ENCODE measurements at places on chromosomes 5 and 9. TPM values are rescaled to one million over a fixed set of nuclear protein-coding genes. Genes with fewer than 3 reads are reported as not detected.

GRCh38 chr5:179991106-179991505 lies 80.5 kb downstream of the RNF130 start:
- DNase-seq = no peak

DNA sequence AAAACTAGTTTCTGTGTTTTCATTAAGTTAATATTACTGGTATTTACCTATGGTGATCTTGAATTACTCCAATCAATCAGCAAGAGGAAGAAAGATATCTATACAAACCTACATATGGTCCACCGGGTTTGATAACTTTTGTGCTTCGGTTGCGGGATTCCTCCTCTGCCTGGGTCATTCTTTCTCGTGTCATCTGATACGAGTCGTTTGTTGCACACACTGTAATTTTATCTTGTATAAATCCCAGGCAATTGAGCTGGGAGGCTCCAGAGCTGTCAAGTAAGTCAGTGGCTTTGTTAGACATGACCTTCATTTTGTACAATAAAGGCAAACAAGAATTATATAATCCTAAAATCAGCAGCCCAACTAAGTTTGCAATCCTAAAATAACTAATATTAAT lies 48.0 kb downstream of the ELL2 start:
- no peak for DNase-seq

DNA sequence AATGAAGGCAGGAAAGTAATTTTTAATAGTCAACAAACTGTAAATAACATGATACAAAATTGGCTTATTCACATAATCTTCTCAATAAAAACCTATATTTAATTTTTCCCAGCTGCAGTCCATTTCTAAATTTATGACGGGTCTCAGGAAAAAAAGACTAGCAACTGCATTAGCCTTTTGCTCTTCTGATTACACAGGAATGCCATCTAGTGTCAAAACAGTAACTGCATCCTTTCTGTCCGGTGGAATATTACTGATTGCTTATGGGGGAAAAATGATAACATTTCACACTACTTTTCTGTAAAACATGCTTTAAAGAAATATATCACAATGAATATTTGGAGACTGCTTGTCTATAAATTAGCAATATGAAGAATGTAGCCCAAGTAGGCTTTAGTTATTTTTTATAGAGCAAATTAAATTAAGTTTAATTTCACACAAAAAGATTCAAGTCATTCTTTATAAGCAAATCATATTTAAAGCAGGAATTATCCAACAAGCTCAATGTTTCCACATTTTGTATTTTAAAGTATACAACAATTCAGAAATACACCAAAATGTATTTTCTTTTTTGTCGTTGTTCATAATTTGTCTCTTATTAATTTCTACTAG lies 534.7 kb downstream of the CDH10 start:
- no peak for DNase-seq

DNA sequence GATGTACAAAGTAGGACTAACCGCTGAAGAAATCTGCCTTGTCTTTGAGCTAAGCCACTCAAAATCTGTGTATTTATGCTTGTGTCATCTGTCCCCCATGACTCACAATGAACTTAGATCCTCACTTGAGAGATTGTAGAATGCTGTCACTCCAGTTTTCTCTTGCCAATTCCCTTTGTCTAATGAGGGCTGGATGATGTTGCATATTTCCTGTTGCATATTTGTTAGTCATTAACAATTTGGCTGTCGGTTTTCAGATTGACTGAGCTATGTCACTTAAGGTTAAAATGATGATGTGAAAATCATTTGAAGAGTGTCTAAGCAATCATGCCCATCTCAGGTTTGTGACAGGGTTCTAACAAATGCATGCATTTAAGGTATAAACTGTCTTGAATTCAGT lies 481.7 kb downstream of the CDH10 start:
- no peak for DNase-seq

GRCh38 chr5:159489779-159490178 lies 159.5 kb upstream of the IL12B start:
- no peak for DNase-seq

DNA sequence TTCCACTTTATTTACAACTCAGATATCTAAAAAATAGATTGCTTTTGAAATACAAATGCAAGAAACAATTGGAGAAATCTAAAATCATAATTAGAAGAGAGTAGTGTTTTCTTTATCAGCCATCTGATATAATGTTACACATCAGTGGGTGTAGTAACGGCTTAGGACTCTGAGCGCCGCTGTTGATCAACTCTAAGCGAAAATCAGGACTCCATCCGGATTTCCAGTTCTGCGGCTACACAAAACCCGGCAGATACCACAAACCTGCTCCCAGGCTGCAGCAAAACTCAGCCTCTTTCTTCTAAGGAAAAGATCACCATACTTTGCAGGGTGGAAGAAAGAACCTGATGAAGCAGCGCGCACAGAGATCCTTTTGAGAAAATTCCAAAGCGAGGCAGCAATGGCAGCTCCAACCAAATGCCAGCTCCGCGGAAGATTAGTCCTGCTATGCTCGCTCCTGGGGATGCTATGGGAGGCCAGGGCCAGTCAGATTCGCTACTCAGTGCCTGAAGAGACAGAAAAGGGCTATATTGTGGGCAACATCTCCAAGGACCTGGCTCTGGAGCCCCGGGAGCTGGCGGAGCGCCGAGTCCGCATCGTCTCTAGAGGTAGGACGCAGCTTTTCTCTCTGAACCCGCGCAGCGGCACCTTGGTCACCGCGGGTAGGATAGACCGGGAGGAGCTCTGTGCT lies at the start of gene PCDHGA9:
TSS of gene PCDHGA9 (plus strand) at position 226 of the 691 bp plus-strand sequence. CDS start at position 401, 175 bp downstream.
- no peak for DNase-seq

DNA sequence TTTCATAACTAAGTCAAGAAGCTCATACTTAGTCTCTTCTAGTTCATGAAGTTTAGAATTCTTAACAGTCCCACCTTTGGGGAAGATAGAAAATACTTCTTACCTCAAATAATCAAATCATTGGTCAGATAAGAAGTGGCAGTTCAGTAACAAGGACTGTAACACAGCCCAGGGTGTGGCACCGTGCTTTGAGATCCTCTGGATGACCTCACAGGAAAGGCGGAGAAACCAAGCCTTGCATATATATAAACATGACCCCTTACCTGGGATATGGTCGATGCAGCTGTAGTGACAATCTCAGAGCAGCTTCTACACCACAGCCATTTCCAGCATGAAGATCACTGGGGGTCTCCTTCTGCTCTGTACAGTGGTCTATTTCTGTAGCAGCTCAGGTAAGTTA lies at the start of gene SPINK7:
TSS of gene SPINK7 (plus strand) at position 271 of the 400 bp plus-strand sequence. CDS start at position 332, 61 bp downstream.
- DNase-seq = no peak

DNA sequence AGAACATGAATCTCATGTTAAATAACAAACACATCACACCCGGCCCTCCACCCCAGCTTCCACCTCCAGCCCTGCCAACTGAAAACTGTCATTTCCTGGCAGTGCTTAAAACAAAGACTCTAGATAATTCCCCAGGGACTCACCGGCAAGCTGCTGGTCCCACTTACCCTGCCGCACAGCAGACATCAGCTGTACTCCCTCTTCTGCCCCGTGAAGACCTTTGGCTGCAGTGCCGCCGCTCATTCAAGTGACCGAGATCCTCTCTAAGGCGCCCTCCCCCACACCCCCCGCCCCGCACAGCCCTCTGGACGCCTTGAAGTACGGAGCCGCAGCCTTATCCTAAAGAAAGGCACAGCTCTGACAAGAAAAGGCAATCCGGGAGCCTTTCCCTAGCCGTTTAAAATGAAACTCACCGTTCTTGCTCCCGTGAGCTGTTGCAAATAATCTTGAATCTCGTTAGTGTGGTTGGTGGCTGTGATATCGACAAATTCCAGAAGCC lies 434 bp downstream of the GLRX start:
- no peak for DNase-seq

- DNase-seq = no peak
Measured at GRCh38 chr5:123520677-123521247, 8.8 kb downstream of the CSNK1G3 start.

DNA sequence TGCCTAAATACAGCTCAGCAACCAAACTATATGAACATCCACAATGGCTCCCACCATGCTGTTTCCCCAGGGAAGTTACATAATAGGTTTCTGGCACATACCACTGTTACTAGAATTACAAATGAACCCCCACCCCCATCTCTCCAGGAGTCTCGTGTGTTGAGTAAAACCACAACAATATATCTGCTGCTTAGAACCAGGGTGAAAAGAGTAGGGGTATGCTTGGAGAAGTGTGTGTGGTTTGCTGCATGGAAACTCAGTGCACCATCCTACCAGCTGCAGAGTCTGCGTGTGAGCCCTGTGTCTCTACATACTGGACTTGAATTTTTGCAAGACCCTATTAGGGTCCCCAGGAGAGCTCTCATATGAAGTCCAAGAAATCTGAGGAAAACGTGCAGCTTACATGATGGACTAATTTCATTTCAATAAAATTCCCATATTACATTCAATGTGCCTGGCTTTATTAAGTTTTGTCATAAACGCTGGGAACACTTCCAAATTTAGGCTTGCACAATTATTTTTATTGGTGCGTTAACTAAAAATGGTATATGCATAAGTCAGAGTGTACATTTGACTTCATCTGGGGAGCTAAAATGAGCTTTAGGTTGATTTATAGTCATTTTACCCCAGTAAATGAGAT lies 104.5 kb upstream of the NFIB start:
- no peak for DNase-seq

- DNase-seq = no peak
Measured at GRCh38 chr5:82975812-82976211, 101.4 kb downstream of the TMEM167A start.

DNA sequence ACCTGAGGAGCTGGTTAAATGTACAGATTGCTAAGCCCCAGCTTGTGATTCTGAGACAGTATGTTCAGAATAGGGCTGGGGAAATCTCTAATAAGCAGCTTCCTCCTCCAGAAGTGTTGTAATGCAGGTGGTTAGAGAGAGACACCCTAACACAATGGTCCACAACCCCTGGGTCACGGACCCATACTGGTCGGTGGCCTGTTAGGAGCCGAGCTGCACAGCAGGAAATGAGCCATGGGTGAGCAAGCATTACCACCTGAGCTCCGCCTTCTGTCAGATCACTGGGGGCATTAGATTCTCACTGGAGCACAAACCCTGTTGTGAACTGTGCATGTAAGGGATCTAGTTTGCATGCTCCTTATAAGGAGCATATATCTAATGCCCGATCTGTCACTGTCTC lies 61.8 kb downstream of the SLC36A1 start:
- DNase-seq = no peak

DNA sequence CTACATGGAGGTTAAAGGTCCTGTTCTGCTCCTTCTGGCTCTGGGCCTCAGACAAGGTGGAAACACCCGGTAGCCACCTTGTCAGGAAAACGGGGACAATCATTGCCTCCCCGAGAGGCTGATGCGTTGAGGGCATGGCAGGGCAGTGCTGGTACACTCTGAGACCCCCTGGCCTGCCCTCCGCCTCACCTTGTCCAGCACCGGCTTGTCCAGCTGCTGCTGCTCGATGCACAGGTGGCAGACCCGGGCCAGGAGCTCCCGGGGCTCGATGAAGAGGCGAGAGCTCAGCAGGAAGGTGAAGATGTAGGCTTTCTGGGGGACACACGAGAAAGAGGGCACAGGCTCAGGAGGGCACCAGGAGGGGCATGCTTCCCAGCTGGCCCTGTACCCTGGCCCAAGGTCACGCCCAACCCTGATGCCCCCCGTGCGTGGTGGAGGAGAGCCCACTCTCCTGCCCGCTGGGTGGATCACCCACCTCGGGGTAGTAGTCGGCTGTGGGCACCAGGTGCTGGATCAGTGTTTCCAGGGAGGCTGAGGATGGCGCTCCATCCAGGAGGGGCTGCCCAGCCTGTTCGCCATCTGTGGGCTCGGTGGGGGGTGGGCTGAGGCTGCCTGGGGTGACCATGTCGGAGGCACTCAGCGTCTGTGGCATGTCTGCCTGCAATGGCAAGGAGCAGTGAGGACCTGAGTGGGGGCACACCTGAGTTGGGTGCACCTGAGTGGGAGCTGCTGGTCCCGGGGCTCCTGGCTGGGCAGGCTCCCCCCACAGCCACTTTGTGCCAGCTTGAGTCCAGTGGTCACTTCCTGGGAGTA lies 66.0 kb upstream of the RNF130 start:
- DNase-seq = no peak

GRCh38 chr5:65566505-65566904 lies 3.4 kb downstream of the PPWD1 start:
- DNase-seq = no peak

DNA sequence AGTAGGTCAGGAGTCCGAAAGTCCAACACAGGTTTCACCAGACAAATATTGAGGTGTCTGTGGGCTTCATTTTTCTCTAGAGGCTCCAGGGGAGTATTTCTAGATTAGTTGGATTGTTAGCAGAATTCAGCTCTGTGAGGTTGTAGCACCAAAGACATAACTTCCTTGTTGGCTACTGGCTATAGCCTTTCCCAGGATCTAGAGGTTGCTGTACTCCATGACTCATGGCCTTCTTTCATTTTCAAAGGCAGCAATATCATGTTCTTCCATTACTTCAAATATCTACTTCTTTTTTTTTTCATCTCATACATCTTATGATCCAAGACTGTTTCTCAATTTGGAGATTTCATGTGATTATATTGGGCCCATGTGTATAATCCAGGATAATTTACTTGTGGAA lies 404.0 kb upstream of the FAM174A start:
- DNase-seq = no peak

DNA sequence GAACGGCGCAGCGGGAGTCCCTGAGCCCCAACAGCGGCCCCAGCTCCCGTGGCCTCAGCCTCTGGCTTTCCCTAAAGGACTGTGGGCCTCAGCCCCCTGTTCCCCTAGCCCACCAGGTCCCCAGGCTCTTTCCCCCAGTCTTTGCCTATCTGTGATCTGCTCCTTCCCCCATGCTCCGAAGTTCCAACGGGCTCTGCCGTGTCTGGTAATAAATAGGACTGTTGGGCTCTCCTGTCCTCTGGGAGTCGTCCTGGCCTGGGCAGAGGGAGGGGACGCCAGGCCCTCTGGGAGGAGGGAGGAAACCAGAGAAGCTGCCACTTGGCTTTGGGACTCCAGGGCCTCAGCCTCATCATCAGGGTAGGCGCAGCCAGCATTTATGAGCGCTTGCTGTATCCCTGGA lies 28.1 kb downstream of the ADGRD2 start:
- DNase-seq = no peak

- DNase-seq = no peak
Measured at GRCh38 chr9:95383185-95383676, 65.7 kb upstream of the FANCC start.

DNA sequence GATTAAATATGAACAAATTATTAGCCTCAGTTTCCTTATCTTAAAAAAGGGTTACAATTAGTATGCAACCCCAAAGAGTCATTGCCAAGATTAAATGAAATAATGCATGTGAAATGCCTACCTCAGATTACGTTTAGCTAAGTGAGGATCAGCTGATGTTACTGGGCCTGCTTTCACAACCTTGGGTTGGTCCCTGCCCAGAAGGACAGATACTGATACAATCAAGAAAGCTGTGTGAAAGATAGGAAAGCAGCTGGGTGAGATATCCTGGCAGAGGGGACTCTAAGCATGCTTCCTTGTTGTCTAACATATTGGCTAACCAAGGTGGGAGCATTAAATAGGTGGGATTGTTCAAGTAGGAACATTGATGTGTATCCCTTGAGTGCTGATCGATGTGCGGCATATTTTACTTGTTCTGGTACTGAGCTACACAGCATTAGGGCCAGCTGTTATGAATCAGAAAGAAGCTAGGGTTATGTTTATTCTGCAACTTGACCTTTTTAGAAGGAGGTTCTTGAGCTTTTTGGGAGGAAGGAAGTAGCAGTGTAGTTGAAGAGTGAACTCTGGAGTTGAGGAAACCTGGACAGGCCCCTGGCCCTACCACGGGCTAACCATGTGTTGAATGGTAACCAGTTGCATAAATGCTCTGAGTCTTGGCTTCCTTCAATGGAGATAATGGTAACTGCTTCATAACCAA lies 28.9 kb downstream of the SNX24 start:
- no peak for DNase-seq

Gene IL11RA
- 12.6 TPM for polyA plus RNA-seq

Gene TAS2R1
- not detected for polyA plus RNA-seq

Gene INSYN2B
- polyA plus RNA-seq = not detected

Gene PCDHB16
- polyA plus RNA-seq = 1.5 TPM

Gene NDFIP1
- 15.7 TPM for polyA plus RNA-seq

Gene GLRA1
- polyA plus RNA-seq = 0.85 TPM

Measured in pancreas (tissue), 10 donors.